NCI-H2171 (cell line): ENCODE measurements at places on chromosomes 7 and 10.

GRCh38 chr7:24948739-24949138 lies 31.2 kb downstream of the OSBPL3 start:
- DNase-seq, result no peak

DNA sequence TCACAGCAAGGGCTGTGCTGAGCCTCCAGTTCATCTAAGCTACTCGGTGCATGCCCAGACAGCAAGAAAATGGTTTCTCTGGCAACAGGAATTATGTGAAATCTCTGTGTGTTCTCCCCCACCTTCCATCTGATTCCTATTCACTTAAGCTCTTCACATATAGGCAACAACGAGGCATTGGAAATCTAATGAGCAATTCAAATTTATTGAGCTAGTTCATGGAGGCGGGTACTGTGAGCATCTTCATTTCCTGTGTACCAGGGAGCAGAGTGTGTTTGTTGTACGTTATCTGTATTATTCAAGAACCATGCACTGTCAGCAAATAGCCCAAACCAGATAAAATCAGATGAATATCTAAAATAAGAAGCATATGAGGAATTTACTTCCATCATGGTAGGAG lies 739.1 kb downstream of the MAGI2 start:
- DNase-seq, result no peak

DNA sequence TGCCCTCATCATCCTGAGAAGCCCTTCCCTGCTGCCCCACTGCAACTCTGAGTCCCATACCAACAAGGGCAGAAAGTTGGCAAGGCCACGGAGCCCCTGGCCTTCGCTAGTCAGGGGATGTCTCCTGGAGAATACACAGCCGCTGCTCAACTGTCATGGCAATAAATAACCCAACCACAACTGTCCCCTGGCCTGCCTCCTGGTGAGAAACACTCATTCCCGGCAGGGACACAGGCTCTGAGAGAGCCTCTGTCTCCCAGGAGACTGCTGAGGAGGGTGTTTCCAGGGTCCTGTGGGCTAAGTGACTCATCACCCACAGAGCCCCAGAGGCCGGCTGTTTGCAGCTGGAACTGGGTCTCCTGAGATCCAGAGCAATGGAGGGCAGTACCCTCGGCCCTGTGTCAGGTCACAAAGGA lies 354.1 kb downstream of the TNS3 start:
- DNase-seq, result no peak

GRCh38 chr7:16295558-16295957 lies 125.8 kb downstream of the CRPPA start:
- DNase-seq, result no peak

DNA sequence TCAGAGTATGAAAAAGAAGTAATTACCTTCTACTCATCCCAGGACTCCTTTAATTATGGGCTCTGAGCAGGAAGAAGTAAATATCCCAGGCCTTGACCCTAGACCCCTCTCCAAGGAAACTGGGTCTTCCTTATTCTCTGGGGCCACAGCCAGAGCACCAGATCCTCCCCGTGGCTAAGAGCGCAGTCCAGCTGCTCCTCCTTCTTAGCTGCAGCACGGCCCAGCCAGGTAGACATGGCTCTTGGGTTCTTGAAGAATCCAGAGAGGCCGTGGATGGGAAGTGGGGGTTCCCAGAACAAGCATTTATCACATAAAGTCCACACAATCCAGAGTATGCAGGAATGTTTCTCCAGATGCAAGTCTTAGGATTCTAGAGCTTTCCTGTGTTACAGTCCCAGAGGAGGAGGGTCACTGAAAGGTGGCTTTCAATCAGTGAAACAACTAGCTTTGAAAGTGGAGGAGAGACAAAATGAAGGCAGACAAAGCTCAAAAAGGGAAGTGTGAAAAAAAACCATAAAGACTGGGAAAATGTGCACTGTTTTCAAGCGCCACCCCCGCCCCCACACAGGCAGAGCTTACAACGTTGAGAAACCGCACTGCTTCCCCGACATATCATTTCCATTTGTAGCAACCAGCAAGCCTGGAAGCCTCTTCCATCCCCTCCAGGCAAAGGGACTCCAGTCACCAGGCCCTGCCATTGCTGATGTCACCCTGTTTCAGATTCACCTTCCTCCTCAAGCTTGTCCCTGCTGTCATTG lies 396.5 kb upstream of the MKI67 start:
- DNase-seq, result no peak

DNA sequence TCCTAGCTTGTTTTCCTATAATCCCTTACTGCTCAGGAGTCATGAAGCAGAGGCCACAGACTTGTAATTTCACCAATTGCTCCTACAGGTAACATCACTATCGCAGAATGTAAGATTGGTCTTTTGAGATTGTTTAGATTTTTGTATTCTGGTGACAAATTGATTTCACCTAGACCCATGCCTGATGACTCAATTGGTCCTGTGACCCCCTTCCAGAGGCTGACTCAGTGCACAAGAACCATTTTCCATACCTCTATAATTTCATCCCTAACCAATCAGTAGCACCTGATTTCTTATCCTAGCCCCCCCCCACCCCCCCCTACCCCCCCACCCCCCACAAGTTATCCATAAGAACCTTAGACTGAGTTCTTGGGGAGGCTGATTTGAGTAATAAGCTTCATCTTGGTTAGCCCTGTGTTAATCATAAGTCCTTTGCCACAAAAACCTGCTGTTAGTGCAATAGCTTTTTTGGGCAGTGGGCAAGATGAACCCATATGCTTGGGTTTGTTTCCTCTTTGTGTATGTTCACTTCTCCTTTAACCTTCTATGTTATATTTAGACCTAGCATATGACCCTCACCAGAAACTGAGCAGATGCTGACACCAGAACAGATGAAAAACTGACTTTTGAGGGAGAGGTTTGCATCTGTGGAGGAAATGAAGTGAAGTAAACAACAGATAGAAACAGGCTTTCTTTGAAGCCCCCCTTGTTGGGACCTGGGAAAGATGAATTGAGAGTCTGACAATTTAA lies 187.1 kb downstream of the KIF20B start:
- DNase-seq, result no peak

GRCh38 chr7:30479202-30480120 lies 877 bp upstream of the NOD1 start:
- no peak for DNase-seq

- no peak for DNase-seq
Measured at GRCh38 chr7:11221984-11222383, 248.3 kb downstream of the PHF14 start.

DNA sequence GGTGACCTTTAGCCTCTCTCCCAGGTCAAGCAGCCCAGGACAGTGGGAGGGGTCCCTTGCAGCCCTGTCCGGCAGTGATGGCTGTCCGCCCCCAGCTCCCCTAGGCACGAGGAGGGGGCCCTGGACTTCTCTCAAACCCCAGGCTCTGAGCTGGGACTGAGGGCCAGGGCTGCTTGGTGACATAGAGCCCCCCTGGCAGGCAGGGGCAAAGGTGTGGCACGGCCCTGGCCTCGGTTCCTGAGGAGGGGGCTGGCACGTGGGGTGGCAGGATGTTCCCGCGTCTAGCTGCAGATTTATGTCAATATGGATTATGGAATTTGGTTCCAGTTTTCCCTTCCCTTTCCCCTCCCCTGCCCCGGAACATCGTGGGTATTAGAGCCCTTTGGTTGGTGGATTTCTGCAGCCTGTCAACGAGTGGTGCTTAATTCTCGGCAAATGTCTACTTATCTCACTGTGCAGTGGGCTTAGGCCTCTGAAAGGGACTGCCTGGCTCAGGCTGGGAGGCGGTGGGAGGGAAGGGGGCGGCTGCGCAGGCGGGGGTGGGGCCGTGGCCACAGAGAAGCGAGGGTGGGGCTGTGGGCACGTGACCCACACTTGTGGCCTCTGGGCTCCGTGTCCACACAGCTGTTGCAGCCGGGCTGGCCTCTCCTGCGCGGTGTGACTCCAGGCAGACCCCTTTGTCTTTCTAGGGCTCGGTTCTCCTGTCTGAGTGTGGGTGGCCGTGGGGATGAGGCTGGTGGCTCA lies 19.3 kb downstream of the UNCX start:
- DNase-seq, result no peak

DNA sequence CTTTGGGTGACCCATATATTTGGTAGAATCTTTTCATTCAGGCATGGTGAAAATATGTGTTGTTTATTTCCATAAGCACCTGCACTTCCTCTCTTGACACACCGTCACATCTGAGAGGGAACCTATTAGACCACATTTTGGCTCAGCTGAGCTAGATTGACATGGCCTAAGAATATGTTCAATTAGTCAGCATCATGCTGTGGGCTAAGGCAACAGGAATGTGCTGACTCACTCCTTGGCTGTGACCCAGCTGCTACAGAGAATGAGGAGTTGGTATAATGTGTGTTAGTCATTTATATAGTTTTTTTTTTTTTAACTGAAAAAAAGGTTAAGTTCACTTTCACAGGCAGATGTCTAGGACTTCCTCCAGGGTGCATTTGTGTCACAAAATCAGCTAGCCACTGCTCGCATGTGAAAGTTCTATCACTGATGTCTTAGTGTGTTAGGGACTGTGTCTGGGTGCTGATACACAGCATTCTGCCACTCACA lies 180.6 kb downstream of the SEMA3E start:
- DNase-seq, result peak; percentile 69

DNA sequence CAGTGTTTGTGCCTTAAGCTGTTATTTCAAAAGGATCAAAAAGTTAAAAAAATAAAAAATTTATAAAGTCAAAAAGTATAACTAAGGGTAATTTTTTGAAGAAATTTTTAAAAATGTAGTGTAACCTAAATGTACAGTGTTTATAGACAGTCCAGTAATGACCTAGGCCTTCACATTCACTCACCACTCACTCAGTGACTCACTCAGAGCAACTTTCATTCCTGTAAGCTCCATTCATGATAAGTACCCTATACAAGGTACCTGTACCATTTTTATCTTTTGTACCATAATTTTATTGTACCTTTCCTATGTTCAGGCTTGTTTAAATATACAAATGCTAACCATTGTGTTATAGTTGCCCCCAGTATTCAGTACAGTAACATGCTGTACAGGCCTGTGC lies 21.5 kb downstream of the DNAJC9 start:
- no peak for DNase-seq

GRCh38 chr10:81036257-81036656 lies 498.6 kb downstream of the SH2D4B start:
- no peak for DNase-seq

- no peak for DNase-seq
Measured at GRCh38 chr10:33345236-33345635, 10.8 kb upstream of the NRP1 start.

DNA sequence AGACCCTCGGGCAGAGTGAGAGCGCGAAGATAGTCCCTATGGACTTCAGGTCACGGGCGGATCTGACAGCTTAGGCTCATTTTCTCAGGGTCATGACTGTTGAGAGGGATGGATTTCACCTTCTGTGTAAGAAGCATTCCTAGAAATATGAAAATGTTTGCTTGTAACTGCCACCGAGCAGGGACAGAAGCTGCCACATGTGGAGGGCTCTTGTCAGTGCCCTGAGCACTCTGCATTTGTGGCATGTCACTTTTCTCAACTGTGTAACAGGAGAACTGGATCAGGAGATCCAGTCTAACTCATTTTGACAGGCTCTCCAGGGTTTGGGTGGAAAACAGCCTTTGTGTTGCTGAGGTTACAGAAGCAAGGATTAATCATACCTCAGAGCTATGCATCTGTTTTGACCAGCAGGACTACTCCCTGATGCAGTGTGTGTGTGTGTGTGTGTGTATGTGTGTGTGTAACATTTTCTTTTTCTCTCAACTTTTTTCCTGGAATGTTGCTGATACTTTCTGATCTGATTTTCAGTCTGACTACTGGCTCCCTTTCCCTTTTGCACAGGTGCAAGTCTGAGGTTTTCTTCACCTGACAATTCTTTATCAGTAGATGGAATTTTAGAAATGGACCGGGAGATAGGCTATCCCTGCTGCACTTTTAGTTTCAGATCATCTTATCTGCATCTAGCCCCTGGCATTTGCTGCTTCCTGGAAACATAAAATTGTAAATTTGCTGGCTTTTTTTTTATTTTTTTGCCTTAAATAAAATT lies 183.3 kb downstream of the STK31 start:
- DNase-seq, result no peak

- no peak for DNase-seq
Measured at GRCh38 chr10:64508029-64508661, 986.9 kb downstream of the REEP3 start.

DNA sequence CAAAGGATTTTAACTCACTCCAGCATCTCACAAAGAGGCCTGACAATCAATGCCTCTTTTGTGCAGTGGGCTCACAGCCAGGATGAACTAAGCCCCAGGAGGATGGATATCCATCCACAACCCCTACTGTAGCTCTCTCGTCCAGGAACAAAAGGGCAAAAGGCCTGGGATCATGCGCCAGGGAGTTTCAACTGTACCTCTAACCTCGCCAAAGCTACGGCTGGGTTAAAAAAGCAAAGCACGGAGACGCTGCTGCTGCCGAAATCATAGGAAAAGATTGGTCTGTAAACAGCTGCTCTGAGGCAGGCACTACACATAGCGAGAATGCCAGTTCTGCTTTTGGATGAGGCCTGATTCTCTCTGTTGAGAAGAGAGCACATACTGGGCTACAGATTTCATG lies 32.1 kb downstream of the VSTM4 start:
- no peak for DNase-seq

- no peak for DNase-seq
Measured at GRCh38 chr7:26556061-26556881, 264.6 kb downstream of the SNX10 start.

GRCh38 chr10:97650726-97651125 lies 10.3 kb downstream of the PI4K2A start:
- no peak for DNase-seq

DNA sequence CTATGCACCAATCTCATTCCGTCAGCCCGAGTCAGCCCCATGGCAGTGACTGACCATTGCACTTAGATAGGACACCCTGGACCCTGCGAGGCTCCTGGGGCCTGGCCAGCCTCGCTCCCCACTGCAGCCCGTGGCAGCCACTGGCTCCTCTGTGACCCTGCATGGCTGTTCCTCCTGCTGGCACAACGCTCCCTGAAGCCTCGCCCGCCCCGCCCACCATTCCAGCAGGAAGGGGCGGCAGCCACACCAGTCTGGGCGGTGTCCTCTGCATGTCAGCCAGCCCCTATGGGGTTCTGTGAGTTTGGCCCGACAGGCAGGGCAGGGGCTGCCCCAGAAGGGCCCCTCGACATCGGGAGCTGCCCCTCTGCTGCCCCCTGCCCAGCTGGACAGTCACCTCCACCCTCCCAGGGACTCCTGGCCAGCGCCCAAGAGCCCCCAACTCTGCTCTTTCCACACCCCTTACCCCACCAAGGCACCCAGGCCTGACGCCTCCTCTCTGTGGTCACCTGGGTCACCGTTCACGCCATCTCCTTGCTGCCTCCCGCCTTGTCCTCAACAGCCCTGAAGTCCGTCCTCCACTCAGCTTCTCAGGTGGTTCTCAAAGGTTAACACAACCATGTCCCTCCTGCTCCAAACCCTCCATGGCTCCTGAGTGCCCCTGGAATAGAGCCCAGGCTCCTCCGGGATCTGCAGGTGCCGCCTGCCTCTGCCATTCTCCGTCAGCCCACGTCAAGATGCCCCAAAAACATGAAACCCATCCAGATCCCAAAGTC lies 103.5 kb downstream of the MICALL2 start:
- DNase-seq, result no peak
